ENCODE measurements at places on chromosomes 4 and X.

- DNase-seq = no peak
These were observed 74.6 kb downstream of the ACOX3 start for GRCh38 chr4:8365951-8366350.

GRCh38 chrX:134603806-134604700, 54.2 kb downstream of the PLAC1 start:
- DNase-seq = no peak

DNA sequence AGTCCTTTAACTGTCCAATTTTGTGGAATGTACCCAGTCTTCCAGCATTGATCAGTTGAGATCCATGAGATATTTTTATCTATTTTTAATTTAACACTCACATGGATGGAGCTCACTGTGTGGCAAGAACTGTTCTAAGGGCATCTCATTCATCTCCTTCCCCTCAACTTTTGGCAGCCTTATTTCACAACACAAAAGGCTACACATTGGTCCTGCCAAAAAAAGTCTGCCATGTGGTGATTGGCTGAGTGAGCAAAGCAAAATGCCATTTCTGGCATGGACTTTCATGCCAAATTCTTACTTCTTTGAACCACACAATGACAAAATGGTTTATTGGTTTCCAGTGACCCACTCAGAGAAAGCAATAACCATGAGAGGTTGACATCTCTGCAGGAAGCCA, 171.6 kb upstream of the MAP3K15 start:
- DNase-seq = no peak

GRCh38 chrX:46777971-46778810, 19.3 kb upstream of the SLC9A7 start:
- no peak for DNase-seq

- DNase-seq = no peak
These were observed 8.5 kb upstream of the NXF3 start for GRCh38 chrX:103101299-103102042.

GRCh38 chrX:72025236-72025770, 106.4 kb downstream of the RTL5 start:
- DNase-seq = no peak

DNA sequence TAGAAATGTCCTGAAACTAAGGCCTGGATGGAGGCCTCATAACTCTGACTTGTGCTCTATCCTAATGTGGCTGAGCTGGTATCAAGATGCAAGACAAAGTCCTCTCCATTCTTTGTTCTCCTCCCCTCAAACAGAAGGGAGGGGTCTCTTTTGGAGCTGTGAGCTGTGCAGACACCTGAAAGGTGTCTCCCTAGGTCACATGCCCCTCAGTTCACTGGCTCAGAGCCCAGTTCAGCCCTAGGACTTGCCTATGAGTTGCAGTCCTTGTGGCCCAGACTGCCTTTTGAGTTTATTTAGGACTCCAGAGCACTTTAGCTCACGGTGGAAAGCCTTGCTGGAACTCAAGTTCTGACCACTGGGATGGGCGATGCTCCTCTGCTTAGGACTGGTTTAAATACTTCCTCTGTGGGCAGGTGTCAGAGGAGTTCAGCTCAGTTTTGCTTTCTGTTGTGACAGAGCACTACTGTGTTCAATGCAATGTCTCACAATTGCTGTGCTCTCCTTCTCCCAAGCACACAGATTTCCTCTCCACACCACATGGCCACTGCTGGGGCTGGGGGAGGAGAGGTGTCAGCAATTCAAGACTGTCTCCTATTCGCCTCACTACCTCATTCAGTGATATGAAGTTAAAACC, 84.8 kb upstream of the ZNF827 start:
- DNase-seq = no peak

DNA sequence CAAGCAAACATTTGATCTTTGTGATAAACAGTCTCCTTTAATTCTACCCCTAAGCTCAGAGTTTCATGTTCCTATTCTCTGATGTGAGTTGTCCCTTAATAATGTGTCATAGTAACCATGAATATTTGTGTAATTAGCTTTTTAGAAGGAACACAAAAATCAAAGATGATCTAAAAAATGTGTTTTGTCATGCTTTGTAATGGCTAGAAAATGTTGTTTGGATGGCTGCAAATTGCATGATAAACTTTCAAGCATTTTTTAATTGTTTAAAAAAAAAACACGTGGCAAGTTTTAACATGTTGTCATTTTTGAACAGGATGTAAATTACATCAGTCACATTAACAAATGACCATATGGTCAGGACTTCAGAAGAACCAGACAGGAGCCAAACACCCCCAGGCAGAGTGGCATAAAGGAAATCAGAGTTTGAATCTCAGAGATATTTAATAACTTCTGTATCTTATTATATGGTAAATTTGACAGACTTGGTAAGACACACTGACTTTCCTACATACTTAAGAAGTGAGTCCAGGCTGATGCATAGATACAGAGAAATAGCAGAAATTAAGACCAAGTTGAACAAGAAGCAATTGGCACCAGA, 223.9 kb upstream of the VEGFC start:
- no peak for DNase-seq

DNA sequence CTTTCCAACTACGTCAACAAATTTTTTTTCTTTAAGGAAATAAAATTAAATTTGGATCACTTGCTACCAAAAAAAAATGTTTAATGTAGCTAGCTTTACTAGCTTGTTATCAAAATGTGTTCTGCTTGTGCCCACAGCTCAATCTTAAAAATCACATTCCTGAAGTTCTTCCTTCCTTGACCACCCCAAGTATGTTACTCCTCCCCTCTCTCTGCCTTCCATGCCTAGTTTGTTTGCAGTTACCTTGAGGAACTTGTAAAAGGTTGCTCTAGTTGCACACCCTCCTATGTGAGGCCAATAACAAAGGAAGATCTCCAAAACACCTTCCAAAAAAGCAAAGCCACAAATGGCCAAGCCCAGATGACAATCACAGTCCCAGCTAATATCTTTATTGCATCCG, 19.6 kb upstream of the TMEM184C start:
- no peak for DNase-seq

DNA sequence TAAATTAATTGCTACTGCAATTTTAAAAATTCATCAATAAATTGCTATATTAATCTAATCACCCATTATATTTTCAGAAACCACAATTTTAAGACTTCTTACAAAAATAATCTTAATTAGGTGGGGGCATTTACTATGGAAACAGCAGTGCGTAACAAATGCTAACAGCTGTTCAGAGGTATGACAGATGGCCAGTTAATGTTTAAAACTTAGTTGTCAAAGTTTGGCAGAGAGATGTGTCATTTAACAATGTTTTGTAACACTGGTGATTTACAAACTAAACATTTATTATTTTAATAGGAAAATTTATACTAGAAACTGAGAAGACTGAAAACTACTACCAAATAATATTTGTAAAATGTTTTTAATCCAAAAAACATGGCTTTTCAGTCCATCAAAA, 85.2 kb upstream of the GPR34 start:
- no peak for DNase-seq

GRCh38 chrX:121876305-121876704, 828.9 kb downstream of the GLUD2 start:
- no peak for DNase-seq

GRCh38 chrX:124194901-124195300, 137.6 kb upstream of the TEX13D start:
- no peak for DNase-seq

Data from stimulated activated CD4-positive, alpha-beta T cell treated with anti-CD3 and anti-CD28 coated beads, Interleukin-4, amount 100 ng/mL, for 24 hours (primary cell).